ENCODE measurements at places on chromosomes 4 and X. TPM values are rescaled to one million over a fixed set of nuclear protein-coding genes. Genes with fewer than 3 reads are reported as not detected.

Gene GLOD5
- total RNA-seq: not detected

Gene PPEF2
- total RNA-seq: not detected

Gene WDR17
- total RNA-seq: 0.72 TPM

Gene LRRC66
- total RNA-seq: 0.64 TPM

Gene SPANXC
- not detected for total RNA-seq

Gene GABRE
- 101 TPM for total RNA-seq

Gene HPSE
- total RNA-seq: 8.8 TPM

DNA sequence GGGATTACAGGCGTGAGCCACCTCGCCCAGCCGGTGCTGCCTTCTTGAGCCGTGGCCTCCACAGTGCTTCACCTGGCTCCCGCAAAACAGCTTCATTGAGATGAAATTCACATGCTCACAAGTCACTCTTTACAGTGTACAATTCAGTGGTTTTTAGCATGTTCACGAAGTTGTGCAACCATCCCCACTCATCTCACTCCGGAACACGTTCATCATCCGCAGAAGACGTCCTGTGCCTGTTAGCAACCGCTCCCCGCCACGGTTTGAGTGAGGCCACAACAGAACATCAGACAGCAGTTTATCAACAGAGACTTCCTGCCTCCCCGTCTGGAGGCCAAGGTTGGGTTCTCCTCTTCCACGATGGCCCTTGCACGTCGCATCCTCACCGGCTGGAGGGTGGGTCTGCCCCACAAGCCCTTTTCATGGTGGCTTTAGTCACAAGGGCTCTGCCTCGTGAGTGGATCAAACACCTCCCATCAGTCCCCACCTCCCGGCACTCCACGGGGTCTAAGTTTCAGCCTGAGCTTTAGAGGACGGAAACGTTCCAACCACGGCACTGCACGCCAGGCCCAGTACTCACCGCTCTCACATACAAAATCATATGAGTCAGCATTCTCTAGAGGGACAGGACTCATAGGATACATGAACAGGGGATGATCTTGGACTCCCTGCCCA is 29.6 kb upstream of the SPON2 start:
- H3K4me1 ChIP-seq: peaks cover 32% of the 10 kb centered on the region
- peak; percentile 86 for DNase-seq
- no peaks in the 10 kb centered on the region for H3K27me3 ChIP-seq
- H3K27ac ChIP-seq: peak overlapping the region; percentile 75

DNA sequence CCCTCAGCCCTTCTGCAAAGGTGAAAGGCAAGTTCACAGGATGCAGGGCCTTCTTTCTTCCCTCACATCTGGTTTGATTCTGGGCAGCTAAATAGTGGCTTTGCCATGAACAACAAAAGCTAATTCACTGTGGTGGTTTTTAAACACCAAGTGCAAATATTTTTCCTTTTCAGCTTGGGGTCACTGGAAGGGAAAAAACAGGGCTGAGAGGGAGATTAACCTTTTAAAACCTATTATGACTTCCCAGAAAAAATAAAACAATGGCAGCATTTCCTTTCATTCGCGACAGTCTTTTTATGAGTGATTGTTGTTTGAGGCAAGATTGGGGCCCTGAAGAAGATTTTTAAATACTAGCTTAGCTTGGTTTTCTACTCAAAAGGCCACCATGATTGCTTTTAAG is 103.7 kb upstream of the SCML1 start:
- H3K36me3 ChIP-seq: no peaks in the 10 kb centered on the region
- H3K27ac ChIP-seq: no peak overlapping the region
- H3K27me3 ChIP-seq: no peaks in the 10 kb centered on the region
- no peak for DNase-seq

- no peak for DNase-seq
- no peaks in the 10 kb centered on the region for H3K27me3 ChIP-seq
- no peaks in the 10 kb centered on the region for H3K36me3 ChIP-seq
- H3K27ac ChIP-seq: no peak overlapping the region
- no peak overlapping the region for H3K4me3 ChIP-seq
Measured at GRCh38 chr4:69818060-69818639, 41.8 kb downstream of the SULT1E1 start.

- no peak for DNase-seq
- no peaks in the 10 kb centered on the region for H3K36me3 ChIP-seq
- H3K27me3 ChIP-seq: no peaks in the 10 kb centered on the region
- no peaks in the 10 kb centered on the region for H3K4me1 ChIP-seq
- H3K4me3 ChIP-seq: no peak overlapping the region
Measured at GRCh38 chr4:46645126-46645525, 255.2 kb upstream of the GABRA2 start.

DNA sequence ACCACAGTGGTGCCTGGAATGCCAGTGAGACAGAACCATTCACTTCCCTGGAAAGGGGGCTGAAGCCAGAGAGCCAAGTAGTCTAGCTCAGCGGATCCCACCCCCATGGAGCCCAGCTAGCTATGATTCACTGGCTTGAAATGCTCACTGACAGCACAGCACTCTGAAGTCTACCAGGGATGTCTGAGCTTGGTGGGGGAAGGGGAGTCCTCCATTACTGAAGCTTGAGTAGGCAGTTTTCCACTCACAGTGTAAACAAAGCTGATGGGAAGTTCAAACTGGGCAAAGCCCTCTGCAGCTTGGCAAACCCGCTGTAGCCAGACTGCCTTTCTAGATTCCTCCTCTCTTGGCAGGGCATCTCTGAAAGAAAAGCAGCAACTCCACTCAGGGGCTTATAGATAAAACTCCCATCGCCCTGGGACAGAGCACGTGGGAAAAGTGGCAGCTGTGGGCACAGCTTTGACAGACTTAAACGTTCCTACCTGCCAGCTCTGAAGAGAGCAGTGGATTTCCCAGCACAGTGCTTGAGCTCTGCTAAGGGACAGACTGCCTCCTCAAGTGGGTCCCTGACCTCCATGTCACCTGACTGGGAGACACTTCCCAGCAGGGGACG is 32.0 kb downstream of the NAP1L2 start:
- H3K27ac ChIP-seq: no peak overlapping the region
- H3K4me3 ChIP-seq: no peak overlapping the region
- no peaks in the 10 kb centered on the region for H3K36me3 ChIP-seq
- no peaks in the 10 kb centered on the region for H3K4me1 ChIP-seq

- H3K36me3 ChIP-seq: no peaks in the 10 kb centered on the region
- no peak for DNase-seq
- H3K4me3 ChIP-seq: no peak overlapping the region
Measured at GRCh38 chrX:67536564-67536963, 7.3 kb upstream of the AR start.

DNA sequence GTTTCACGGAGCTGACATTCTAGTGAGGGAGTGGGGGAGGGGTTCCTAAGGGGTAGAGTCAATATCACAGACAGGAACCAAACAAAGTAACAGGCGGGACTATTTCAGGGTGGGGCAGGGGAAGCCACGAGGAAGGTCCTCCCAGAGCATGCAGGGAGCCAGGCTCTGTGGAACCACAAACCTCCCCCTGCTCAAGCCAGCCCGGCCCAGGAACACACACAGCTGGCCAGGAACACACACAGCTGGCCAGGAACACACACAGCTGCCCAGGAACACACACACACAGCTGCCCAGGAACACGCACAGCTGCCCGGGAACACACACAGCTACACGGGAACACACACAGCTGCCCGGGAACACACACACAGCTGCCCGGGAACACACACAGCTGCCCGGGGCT is 24.8 kb downstream of the EVC2 start:
- no peak for DNase-seq
- no peak overlapping the region for H3K4me3 ChIP-seq
- H3K27ac ChIP-seq: no peak overlapping the region
- H3K4me1 ChIP-seq: no peaks in the 10 kb centered on the region

GRCh38 chrX:134971926-134972325 is 18.9 kb upstream of the SMIM10 start:
- H3K4me3 ChIP-seq: no peak overlapping the region
- DNase-seq: no peak
- no peak overlapping the region for H3K27ac ChIP-seq

- H3K27me3 ChIP-seq: no peaks in the 10 kb centered on the region
- no peaks in the 10 kb centered on the region for H3K36me3 ChIP-seq
- no peak overlapping the region for H3K27ac ChIP-seq
- no peak overlapping the region for H3K4me3 ChIP-seq
- DNase-seq: no peak
Measured at GRCh38 chrX:22758807-22759481, 240.8 kb upstream of the DDX53 start.

DNA sequence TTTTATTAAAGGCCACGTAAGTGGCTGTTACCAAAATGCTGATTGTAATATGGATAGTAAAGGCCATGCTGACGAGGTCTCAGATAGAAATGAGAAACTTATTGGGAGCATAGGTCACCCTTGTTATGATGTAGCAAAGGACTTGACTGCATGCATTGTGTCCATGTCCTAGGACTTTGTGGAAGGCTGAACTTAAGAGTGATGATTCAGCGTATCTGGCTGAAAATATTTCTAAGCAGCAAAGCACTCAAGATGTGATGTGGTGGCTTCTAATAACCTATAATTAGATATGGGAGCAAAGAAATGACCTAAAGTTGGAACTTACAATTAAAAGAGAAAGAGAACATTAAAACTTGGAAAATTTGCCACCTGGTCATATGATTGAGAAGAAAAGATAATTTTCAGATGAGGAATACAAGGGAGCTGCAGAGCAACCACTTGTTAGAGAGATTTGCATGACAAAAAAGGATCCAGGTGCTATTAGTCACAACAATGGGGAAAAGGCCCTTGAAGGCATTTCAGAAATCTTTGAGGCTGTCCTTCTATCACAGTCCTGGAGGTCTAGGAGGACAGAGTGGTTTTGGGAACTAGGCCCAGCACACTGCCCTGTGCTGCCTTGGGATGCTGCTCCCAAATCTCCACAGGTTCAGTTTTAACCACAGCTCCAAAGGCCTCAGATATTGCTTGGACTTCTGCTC is 793.7 kb upstream of the LCORL start:
- no peak overlapping the region for H3K4me3 ChIP-seq
- no peak overlapping the region for H3K27ac ChIP-seq
- no peaks in the 10 kb centered on the region for H3K4me1 ChIP-seq
- H3K27me3 ChIP-seq: no peaks in the 10 kb centered on the region

DNA sequence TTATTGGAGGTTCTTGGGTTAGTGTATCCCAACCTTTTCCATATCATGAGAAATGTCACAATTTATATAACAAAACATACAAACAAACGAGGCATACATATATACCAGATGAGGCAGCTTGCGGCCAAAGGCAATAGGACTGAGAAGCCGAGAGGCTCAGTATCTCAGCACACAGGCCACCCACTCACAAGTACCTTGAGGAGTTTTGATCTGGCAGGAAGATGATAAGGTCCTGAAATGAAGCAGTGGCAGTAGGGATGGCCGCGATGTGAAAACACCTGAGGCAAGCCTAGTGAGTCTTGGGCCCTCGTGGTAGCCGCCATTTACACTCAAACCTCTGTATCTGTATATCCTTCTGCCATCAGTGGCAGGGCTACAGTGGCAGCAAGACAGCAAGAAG is 55.3 kb upstream of the PRPS1 start:
- DNase-seq: no peak
- H3K27me3 ChIP-seq: no peaks in the 10 kb centered on the region
- H3K27ac ChIP-seq: no peak overlapping the region
- H3K4me1 ChIP-seq: no peaks in the 10 kb centered on the region
- no peak overlapping the region for H3K4me3 ChIP-seq
- H3K36me3 ChIP-seq: no peaks in the 10 kb centered on the region

- no peak overlapping the region for H3K27ac ChIP-seq
- no peak overlapping the region for H3K4me3 ChIP-seq
- no peaks in the 10 kb centered on the region for H3K36me3 ChIP-seq
- DNase-seq: no peak
- H3K27me3 ChIP-seq: no peaks in the 10 kb centered on the region
Measured at GRCh38 chrX:4850312-4850711, 1136.9 kb upstream of the PRKX start.

DNA sequence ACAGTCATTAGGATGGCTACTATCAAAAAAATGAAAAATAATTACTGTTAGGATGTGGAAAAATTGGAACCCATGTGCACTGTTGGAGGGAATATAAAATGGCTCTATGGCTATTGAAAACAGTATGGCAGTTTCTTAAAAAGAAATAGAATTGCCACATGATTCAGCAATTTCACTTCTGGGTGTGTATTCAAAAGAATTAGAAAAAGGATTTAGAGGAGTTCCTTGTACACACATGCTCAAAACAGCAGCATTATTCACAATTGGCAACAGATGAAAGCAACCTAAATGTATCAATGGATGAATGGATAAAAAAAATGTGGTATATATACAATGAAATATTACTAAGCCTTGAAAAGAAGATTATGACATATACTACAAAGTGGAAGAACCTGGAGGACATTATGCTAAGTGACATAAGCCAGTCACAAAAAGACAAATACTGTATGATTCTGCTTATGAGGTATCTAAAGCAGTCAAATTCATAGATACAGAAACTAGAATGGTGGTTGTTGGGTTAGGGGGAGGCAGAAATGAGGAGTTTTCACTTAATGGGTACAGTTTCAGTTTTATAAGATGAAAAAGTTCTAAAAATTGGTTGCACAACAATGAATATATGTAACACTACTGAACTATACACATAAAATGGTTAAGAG is 123.2 kb downstream of the ELOVL6 start:
- H3K27ac ChIP-seq: no peak overlapping the region
- no peaks in the 10 kb centered on the region for H3K4me1 ChIP-seq
- no peak for DNase-seq
- H3K36me3 ChIP-seq: no peaks in the 10 kb centered on the region

- H3K27me3 ChIP-seq: no peaks in the 10 kb centered on the region
- no peaks in the 10 kb centered on the region for H3K36me3 ChIP-seq
- DNase-seq: no peak
- H3K27ac ChIP-seq: no peak overlapping the region
Measured at GRCh38 chr4:57553728-57554127, 443.5 kb upstream of the IGFBP7 start.

- DNase-seq: no peak
- H3K36me3 ChIP-seq: no peaks in the 10 kb centered on the region
- H3K27ac ChIP-seq: no peak overlapping the region
Measured at GRCh38 chr4:26785312-26785711, 75.3 kb upstream of the STIM2 start.

- no peaks in the 10 kb centered on the region for H3K27me3 ChIP-seq
- H3K36me3 ChIP-seq: no peaks in the 10 kb centered on the region
- no peak overlapping the region for H3K27ac ChIP-seq
- no peak overlapping the region for H3K4me3 ChIP-seq
- DNase-seq: no peak
- H3K4me1 ChIP-seq: no peaks in the 10 kb centered on the region
Measured at GRCh38 chr4:85815796-85816459, 341.0 kb downstream of the ARHGAP24 start.

- no peaks in the 10 kb centered on the region for H3K36me3 ChIP-seq
- no peaks in the 10 kb centered on the region for H3K27me3 ChIP-seq
- H3K27ac ChIP-seq: no peak overlapping the region
- H3K4me1 ChIP-seq: no peaks in the 10 kb centered on the region
Measured at GRCh38 chr4:126592088-126592487, 1040.7 kb upstream of the INTU start.
